ENCODE measurements at places on chromosomes 13 and 19.

- no peak for DNase-seq
These were observed at the start of gene FBXO27 for GRCh38 chr19:39032063-39032918. TSS of gene FBXO27 (minus strand) at chr19:39032549. CDS start at chr19:39032227, 322 bp downstream.

- no peak for DNase-seq
These were observed 14.8 kb downstream of the OPA3 start for GRCh38 chr19:45569619-45570421.

GRCh38 chr19:50496189-50497021 is 14.6 kb downstream of the JOSD2 start:
- DNase-seq: no peak

GRCh38 chr13:56396318-56396717 is 744.4 kb upstream of the PRR20A start:
- no peak for DNase-seq

DNA sequence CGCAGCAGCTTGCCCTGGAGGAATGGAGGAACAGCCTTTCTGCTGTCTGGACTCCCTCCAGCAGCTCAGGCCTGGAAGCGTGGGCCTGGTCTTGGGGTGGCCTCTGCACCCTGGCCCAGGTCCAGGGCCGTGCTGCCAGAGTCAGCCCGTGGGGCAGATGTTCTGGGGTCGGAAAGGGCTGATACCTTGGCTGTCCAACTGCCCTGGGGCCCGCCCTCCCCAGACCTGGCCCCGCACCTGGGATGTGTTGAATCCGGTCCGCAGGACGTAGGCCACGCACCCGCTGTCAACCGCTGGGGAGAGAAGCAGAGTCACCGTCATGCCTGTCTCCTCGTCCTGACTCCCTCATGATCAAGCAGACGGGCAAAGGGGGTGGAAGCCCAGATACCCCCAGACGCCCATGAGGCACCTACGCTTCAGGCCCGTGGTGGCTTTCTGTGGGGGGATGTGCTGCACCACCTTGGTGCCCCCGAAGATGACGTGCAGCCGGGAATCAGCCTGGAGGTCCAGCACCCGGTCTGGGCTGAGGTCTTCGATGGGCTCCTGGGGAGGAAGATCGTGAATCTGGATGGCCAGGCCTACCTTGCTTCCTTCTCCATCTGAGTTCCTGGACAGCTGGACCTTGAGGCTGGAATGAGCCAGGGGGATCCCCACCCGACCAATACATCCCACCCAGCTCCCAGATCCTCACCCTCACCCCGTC is 7.7 kb downstream of the ATP13A1 start:
- no peak for DNase-seq

DNA sequence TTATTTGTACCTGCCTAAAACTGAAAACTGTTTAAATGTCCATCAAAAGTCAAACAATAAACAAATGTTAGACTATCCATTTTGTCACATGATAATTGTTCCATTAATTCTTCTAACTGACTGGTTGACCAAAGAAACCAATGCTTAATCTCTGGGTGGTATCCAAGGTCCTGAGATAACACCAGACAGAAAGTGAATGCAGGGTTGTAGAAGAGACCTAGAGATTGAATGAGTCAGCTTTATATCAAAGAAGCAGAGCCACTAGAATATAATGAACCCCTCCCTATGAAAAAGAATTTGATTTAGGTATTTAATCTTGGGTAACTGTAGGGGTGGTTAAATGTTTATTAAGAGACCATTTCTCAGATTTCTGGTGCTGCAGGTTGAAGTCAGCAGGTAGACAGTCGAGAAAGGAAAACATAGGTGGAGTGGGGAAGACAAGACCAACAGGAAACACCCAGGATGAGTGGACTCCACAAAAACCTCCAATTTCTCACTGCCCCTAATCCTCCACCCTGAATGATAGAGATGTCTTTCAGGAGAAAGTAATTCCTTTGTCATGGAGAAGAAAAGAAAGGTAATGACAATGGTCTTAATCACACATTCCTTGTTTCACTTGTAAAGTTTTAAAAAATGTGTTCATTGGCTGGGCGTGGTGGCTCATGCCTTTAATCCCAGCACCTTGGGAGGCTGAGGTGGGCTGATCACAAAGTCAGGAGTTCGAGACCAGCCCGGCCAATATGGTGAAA is 536.4 kb downstream of the IRS2 start:
- no peak for DNase-seq

DNA sequence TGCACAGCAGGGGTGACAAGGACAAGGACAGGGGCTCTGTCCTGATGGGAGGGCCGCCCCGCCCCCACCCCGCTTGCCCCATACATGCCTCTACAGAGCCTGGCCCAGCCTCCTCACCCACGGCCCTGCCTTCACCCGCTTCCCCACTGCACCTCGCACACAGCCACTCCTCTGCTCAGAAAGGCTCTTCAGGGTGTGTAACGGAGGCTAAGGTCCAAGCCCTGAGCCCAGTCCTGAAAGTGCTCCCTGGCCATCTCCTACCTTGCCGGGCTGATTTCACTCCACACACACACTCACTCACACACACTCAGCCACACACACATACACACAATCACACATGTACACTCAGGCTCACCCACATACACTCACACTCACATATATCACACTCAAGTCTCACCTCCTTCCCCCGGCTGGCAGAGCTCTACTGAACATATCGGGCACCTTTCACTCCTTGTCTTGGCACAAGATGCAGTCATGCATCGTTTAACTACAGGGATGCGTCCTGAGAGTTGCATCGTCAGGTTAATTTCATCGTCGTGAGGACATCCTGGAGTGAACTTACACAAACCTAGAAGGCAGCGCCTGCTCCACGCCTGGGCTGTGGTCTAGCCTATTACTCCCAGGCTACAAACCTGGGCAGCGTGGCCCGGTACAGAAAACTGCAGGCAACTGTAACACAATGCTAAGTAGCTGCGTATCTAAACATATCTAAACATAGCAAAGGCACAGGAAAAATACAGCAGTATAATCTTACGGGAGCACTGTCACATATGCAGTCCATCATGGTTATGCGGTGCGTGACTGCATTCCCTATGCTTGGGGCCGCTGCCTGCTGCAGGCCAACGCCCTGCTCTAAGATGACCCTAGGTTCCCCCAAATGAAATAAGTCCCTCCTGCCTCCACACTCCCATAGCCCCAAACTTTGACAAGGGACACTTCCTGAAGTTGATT is 13.1 kb downstream of the EPS15L1 start:
- DNase-seq: no peak

DNA sequence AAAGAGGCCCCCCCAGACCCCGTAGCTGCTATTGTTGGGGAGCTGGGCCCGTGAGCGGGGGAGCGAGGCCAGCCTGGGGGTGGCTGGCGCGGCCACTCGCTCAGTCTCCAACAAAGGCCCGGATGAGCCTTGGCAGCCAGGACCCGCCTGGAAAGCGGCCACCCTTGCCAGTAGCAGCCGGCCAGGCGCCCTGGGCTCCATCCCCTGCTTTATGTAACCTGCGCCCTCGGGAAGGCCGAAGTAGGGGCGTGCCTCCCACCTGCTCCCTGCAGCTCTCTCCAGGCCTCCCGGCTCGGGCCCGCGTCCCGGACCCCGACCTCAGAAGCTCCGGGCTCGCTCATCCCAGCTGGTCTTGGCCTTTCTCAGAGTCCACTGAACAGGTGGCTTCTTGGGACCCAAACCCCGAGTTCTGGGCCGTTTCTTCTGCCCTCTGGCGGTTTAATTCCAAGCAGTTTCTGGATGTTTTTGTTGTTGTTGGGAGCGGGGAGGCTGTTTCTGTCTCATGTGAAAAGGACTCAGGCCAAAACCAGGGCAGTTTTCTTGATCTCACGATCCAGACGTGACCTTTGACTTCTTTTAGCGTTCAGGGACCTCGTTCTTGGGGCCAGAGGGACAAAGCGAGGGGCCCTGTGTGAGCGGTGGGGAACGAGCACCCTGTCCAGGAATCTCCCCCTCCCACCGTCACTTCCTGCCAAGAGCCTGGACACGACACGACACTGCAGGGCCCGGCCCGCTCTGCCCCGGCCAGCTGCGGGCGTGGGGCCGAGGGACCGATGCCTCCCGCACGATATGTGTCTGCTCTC is 1.2 kb downstream of the CDC34 start:
- peak; percentile 67 for DNase-seq

GRCh38 chr13:48194379-48194754 is 38.6 kb upstream of the ITM2B start:
- DNase-seq: no peak

Data from SK-N-DZ (cell line).